AG10803 (cell line): ENCODE measurements at places on chromosomes 5 and 9.

DNA sequence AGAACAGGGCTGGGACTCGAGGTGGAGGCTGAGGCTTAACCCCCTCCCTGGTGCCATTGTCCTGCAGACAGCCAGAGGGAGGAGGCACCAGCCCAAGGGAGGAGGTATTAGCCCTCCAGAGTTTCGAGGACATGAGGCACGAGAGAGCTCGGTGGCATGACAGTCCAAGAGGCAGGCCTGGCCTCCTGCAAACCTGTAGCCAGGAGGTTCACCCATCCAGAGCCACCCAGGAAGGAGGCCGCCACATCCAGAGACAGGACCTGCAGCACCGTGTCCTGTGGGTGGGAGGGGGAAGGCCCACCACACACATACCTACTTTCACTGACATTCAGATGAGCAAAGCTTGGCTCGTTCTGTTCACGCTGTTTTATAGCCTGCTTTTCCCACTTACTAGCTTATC lies 75.2 kb upstream of the ADAMTS2 start:
- DNase-seq: no peak

DNA sequence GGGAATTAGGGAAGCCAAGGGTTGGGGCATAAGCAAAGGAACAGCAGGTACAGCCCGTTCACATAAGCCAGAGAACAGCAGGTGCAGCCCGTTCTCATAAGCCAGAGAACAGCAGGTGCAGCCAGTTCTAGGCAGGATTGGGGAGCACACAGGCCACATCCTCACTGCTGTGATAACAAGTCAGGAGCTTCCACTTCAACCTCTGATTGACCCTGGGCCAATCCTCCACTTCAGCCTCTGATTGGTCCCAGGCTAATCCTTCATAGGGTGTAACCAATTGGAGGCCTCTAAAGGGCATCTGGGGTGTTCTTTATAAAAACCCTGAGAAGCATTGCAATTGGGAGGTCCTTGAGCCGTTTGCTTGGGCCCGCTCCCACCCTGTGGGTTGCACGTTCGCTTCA lies 27.5 kb downstream of the CEL start:
- no peak for DNase-seq

DNA sequence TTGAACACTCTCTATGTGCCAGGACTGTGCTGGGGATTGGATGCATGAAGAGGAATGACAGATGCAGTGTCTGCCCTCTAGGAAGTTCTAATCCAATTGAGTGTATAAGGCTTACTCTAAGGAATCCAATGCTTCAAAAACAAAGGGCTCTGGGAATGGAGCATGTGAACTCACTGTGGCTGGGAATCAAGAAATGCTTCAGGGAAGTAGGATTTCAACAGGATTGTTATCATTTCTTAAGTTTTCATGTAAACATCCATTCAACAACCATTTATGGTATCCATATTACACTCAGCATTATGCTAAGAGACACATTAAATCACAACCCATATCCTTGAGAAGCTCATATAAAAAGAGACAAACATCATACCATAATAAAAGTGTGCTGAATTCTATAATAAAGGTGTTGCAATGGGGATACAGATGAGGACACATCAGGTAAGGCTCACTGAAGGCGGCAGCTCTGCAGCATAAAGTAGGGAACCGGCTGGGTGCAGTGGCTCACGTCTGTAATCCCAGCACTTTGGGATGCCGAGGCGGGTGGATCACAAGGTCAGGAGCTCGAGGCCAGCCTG lies 11.3 kb downstream of the SIL1 start:
- no peak for DNase-seq

DNA sequence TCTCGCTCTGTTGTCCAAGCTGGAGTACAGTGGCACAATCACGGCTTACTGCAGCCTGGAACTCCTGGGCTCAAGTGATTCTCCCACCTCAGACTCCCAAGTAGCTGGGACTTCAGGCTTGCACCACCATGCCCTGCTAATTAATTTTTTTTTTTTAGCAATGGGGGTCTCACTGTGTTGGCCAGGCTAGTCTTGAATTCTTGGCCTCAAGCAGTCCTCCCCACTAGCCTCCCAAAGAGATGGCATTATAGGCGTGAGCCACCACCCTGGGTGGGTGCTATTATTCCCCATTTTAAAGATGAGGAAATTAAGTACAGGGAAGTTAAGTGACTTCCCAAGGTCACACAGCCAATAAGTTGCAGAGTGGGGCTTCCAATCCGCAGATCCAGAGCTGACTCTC lies 1.7 kb downstream of the NNT start:
- no peak for DNase-seq

DNA sequence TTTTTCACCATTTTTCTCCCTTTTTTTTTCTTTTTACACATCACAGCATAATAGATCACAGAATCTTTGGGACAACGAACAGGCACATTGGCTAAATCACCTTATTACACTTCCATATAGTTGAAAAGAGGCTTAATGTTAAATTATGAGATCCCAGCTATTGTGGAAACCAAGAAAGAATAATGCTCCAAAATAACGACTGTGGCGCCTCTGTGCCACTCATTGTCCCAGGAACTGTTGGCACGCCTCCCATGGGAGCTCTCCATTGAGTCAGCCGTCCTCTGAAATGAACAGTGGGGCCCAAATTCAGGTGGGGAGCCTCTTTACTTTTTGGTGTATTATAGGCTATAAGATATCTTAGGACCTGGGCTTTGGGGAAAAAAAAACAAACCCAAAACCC lies 82.2 kb upstream of the NFIB start:
- DNase-seq: no peak

DNA sequence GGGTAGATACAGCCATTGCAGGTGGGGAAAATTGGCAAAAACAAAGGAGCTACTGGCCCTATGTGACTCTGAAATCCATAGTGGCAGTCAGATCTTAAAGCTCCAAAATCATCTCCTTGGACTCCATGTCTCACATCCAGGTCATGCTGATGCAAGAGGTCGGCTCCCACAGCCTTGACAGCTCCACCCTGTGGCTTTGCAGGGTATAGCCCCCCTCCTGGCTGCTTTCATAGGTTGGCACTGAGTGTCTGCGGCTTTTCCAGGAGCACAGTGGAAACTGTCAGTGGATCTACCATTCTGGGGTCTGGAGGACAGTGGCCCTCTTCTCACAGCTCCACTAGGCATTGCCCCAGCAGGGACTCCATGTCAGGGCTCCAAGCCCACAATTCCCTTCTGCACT lies 1190.1 kb downstream of the CDH12 start:
- DNase-seq: no peak

- peak; percentile 51 for DNase-seq
Measured at GRCh38 chr5:96340357-96340756, 92.7 kb downstream of the PCSK1 start.

GRCh38 chr5:80408484-80409366 lies 861 bp downstream of the ZFYVE16 start:
- DNase-seq: peak; percentile 41

DNA sequence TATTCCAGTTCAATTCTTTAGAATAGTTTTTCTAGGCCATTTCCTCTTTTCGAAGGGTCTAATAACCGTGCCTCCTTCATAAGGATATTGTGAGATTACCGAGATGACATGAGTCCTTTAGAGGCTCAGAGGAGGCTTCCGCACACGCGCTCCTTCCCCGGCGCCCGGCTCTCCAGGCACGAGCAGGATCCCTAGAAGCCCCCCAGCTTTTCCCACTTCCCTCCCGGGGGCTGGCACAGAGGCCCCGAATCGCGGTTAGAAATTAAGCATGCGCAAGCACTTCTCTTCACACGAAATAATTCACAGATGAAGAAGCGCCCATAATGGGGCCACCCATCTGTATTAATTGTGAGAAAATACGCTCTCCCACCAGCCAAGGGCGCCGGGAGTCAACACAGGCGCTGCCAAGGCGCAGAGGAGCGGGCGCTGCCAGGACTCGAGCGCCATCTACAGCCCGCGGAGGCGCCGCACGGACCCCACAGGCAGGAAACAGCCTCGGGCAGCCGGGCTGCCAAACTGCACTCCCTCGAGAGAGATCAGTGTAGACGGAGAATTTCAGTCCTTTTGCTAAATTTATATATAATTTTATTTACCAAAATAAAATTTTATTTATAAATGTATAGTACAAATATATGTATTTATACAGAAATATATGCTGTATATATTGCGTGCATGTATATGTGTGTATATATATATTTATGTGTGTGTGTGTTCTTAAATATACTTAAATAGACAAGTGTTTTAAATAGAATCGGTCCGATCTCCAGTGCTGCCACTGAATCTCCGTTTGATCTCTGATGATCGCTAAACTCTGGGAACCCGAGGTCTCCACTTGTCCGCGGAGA lies 258.1 kb upstream of the NFIL3 start:
- peak; percentile 71 for DNase-seq

DNA sequence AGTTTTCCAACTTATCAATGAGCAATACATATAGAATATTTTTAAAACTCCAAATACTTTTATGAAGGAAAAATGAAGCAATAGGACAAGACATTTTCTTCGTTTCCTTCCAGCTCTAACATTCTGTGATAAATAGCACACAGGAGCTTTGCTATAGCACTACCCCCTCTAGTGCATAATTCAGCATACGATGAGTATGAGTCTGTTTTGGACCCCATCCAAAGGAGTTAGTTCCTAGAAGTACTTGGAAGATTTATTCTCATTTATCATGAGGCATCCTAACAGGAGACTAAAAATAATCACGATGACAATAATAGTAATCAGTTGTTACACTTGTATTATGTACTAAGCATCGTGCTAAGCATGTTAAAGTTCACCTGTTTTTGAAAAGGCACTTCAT lies 1061.3 kb upstream of the DMAC1 start:
- no peak for DNase-seq

GRCh38 chr5:165143741-165144140 lies 1638.3 kb downstream of the MAT2B start:
- no peak for DNase-seq
